ENCODE measurements at places on chromosomes 7 and 10. TPM values are rescaled to one million over a fixed set of nuclear protein-coding genes. Genes with fewer than 3 reads are reported as not detected.

STAG3 gene
- total RNA-seq: 1.1 TPM

LIPN gene
- not detected for total RNA-seq

ANKRD30A gene
- not detected for total RNA-seq

ATOH7 gene
- total RNA-seq: not detected

PLXDC2 gene
- 10.6 TPM for total RNA-seq

HOXA10 gene
- total RNA-seq: 3.9 TPM

TRPV5 gene
- not detected for total RNA-seq

SMO gene
- total RNA-seq: not detected

CABCOCO1 gene
- total RNA-seq: not detected
